ENCODE measurements at places on chromosomes 6 and 20.
A peak's percentile ranks its signal among the peaks of the same experiment; 100 is the strongest.

- no peak for DNase-seq
Measured at GRCh38 chr6:97322226-97322625, 39.2 kb upstream of the MMS22L start.

GRCh38 chr6:37319156-37319555, 34.6 kb upstream of the RNF8 start:
- DNase-seq: no peak

GRCh38 chr6:161411265-161411944, 137.5 kb upstream of the AGPAT4 start:
- no peak for DNase-seq

GRCh38 chr20:59598625-59599310, 5.6 kb upstream of the PHACTR3 start:
- DNase-seq: peak; percentile 63

GRCh38 chr6:122651604-122652003, 41.4 kb downstream of the PKIB start:
- DNase-seq: no peak

DNA sequence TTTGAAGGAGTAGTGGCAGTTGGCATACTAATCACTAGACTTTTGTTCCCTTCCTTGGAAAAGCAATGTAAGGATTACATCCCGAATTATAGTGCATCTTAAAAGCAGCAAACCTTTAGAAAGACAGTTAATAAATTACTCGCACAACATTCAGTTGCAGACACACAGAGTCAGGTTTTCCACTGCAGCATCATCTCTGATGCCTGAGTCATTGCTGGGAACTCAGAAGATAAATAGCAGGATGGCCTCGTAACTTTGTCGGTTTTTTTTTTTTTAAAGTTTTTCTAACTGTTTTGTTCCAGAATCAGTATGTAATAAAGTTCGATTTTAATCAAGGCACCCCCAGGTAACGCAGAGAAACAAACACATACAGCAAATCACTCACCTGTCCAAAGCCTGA, 34.3 kb downstream of the GJA10 start:
- DNase-seq: no peak

GRCh38 chr6:156949376-156949775, 172.2 kb downstream of the ARID1B start:
- DNase-seq: no peak

DNA sequence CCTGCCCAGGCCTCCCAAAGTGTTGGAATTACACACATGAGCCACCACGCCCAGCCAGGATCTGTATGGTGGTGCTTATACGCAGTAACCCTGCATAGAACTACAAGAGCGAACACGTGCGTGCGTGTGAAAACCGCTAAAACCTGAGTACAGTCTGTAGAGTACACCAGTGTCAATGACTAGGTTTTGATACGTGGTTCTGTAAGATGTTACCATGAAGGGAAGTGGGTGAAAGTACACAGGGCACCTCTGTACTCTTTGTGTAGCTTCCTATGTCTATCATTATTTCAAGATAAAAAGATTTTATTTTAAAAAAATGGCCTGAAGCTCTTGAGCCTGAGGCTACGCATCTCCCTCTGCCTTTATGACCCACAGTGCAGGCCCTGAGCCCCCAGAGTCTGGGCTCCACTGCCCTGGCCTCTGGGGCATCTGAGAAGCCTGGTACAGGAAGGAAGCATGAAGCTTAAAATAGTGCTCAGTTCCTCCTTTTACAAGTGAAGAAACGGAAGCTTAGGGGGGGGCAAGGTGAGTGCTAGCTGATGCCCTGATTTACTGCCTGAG, 21.6 kb downstream of the LY86 start:
- no peak for DNase-seq

GRCh38 chr6:69866351-69866769, at the start of gene COL19A1:
COL19A1 (plus strand) TSS chr6:69866556; CDS start chr6:69879568, 13,012 bp downstream.
- peak; percentile 74 for DNase-seq

GRCh38 chr6:3312604-3313231, 54.0 kb downstream of the PSMG4 start:
- DNase-seq: no peak

GRCh38 chr20:39993742-39994141, 695.3 kb downstream of the MAFB start:
- DNase-seq: no peak

Data from SK-MEL-5 (cell line).